Activated CD8-positive, alpha-beta memory T cell treated with anti-CD3 and anti-CD28 coated beads for 24 hours (primary cell): ENCODE measurements at places on chromosomes 7 and 10.
A peak's percentile ranks its signal among the peaks of the same experiment; 100 is the strongest.

DNA sequence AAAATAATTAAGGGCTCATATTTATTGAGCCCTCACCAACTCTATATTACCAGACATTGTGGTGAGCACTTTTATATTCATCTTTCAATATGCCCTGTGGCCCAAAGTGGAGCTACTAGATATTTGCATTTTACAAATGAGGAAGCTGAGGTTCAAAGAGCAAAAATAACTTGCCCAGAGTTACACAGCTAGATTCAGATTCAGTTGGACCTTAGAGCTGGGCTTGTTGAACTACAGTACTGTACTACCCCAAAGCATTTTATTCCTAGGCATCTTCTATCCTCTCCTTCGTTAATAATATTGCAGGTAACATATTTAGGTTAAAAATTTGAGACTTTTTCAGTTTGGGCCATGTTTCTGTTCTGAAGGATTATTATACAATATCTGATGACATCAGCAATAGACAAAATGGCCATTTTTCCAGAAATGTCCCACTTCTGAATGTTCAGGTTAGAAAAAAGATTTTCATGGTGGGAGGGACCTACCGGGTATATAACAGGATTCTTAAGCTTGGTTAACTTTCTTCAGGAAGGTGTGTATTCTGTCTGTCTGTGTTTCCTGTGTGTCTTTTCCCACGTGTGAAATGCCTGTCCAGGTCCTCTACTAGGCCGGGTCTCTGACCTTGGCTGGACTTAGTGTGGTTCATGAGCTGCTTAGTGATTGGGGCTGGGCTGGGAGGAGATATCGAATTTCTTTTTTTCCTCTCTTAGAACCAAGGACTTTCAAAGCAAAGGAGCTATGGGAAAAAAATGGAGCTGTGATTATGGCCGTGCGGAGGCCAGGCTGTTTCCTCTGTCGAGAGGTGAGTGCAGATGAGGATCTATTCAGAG is 13.6 kb downstream of the PRXL2A start:
- DNase-seq, result no peak

DNA sequence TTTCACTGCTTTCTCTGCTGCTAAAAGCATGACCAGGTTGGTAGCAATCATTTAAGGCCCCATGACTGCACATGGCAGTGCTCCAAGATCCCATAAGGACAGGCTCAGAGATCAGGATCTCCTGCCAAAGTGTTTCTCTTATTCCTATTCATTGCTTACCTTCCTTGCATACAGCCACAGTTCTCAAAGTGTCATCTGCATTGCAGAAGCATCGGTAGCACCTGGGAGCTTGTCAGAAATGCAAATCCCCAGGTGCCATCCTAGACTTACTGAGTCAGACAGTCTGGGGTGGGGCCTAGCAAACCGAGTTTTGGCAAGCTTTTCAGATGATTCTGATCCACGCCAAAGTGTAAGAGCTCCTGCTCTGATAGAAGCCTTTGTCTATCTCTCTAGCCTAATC is 489.0 kb upstream of the AUTS2 start:
- DNase-seq, result no peak

DNA sequence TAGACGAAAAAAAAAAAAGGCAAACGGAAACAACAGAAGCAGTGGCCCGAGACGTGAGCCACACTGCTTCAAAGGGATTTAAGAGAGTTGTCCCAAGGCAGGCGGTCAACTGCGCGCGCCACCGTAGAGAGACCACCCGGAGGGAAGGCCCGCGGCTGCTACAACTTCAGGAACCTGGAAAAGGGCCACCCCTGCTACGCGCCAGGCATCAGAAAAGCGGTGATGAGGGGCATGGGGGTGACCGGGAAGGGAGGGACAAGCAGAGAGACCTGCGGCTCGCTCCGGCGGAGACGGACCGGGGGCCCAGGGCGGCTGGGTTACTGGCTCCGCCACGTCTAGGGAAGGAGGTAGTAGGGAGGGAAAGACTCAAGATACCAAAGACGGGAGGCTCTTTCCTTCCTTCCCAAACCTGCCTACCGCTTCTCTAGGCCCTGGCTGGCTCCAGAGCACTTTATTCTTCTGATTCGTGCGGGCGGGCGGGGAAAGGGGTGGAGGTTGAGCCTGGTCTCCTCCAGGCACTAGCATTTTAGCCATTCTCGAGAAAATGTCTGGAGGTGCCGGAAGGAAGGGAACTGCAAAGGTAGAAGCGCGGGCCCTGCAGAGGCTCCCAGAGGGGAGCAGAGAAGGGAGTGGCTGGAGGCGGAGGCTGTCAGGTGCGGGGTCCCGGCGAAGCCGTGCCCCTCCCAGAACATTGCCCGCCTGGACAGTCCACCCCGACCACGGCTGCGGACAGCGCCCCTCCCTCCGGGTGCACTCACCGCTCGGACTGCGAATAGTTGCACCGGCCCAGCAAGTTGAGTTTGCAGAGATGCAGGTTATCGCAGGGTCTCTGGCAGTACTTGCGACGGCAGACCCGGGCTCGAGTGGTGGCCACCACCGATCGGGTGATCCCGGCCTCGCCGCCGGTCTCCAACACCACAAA is 993 bp downstream of the ZC3HAV1 start:
- DNase-seq, result peak; percentile 77

- DNase-seq, result peak; percentile 17
Observed at GRCh38 chr10:100586959-100587358, 51.2 kb downstream of the HIF1AN start.

DNA sequence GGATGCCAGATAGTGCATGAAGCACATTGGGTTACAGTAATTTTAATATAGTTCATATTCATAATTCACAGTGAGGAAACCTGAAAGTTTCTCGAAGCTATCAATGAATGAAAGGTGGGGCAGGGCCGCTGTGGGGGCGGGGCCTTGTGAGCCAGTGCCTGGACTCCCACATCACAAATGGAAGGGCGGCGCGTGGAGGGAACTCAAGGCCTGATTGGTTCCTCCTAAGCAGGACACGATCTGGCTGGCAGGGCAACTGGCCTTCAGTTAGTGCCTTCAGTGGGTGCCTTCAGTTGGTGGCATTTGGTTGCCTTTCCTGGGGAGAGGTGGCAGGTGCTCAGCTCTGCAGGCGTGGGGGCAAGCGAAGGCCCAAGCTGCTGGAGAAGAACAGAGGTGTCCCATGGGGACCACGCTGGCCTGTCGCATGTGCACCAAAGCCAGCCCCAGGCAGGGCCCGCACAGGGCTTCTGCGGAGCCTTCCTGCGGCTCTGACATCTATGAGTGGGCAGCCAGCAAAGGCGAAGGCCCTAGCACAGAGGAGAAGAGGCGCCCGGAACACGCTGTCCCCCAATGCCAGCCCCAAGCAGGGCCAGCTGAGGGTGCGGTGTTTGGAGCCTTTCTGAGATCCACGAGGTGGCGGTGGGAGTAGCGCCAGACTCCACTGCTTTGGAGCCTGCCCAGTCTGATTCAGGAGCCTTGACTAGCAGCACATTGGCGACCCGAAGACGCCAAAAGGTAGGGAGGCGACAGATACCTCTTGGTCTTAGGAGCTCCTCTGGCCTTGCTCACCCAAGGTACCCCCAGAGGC is 118.0 kb upstream of the PDSS1 start:
- no peak for DNase-seq

DNA sequence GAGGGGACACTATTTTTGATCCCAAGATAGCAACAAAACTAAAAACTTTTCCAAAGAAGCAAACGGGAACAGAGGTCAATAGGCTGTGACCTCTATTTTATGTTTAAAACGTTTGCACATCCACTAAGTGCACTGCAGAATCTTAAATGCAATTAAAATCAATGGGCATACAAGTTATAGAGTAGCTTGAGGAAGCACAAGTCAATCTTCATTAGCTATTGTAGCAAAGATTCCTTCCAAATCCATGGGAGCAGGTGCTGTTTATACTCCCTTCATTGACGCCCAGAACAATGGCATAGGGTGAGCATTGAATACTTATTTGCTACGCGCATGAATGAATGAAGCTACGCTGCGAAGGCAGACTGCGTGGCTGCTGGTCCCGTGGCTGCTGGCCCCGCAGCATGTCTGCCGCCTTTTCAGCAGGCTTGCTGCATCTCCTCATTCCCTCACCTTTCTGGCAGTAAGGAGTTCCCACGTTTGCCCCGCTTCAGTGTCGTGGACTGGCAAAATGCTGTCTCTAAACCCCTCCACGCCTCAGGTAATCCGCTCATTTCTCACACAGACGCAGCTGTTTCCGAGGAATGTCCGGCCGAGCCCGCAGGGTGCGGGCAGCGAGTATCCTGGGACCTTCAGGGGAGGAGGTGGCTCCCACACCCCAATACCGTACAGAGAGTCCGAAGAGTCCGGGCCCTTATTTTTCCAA is 754 bp upstream of the PHYHIPL start:
- no peak for DNase-seq
